SHP77 (cell line): ENCODE measurements at places on chromosomes 16 and 17.

DNA sequence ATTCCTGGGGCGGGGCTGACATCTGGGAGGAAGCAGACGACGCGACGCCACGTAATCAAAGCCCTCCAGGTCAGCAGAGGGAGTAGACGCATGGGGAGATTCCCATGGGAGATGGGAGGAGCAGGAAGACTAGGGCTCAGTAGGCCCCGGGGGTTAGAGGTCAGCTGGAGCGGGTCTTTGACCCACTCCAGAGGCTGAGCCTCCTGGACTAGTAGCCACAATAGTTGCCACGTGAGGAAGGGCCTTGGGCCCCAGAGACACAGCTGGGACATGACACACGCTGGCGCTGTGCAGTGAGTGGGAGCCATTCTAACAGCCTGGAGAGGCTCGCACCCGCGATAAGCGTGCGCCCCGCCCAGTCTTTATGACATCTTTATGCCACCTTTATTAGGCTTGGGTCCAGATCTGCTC, 95.7 kb upstream of the AMZ2 start:
- no peak for DNase-seq

GRCh38 chr17:2965621-2966595, 97.5 kb downstream of the OR1D5 start:
- no peak for DNase-seq

- DNase-seq = no peak
These were observed 43.5 kb downstream of the SCPEP1 start for GRCh38 chr17:57021226-57021940.

GRCh38 chr17:32903774-32904673, 23.9 kb upstream of the TMEM98 start:
- DNase-seq = no peak

- no peak for DNase-seq
These were observed 3.7 kb downstream of the SOCS3 start for GRCh38 chr17:78356101-78356713.
